Peyer's patch (tissue), 4 donors: ENCODE measurements at places on chromosomes 2 and 18. TPM values are rescaled to one million over a fixed set of nuclear protein-coding genes. Genes with fewer than 3 reads are reported as not detected.

DNA sequence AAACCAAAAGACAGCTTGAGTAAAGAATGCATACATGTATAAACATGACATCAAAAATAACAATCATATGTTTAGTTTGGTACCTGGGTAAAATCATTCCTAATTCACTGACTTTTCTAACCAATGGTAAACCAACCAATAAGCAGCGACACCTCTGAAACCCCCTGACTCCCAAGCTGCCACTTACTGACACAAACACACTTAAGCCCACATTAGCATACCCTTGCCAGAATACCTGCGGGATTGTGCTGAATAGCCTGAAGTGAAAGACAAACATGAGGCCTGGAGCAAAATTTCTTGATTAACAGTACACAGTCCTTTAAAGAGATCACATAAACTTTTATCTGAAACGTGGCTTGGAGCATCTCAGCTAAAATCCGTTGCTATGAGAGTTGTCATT, 902.9 kb downstream of the TMEM182 start:
- no peaks in the 10 kb centered on the region for H3K36me3 ChIP-seq
- no peaks in the 10 kb centered on the region for H3K4me1 ChIP-seq
- H3K27ac ChIP-seq, result no peak overlapping the region
- no peaks in the 10 kb centered on the region for H3K27me3 ChIP-seq
- no peak for DNase-seq

UGP2 gene
- 92.9 TPM for total RNA-seq

- no peak overlapping the region for H3K27ac ChIP-seq
- DNase-seq, result no peak
- H3K36me3 ChIP-seq, result no peaks in the 10 kb centered on the region
- H3K4me3 ChIP-seq, result no peak overlapping the region
- H3K27me3 ChIP-seq, result no peaks in the 10 kb centered on the region
- no peaks in the 10 kb centered on the region for H3K4me1 ChIP-seq
These were observed 636.8 kb downstream of the ADCYAP1 start for GRCh38 chr18:1541478-1541877.

DNA sequence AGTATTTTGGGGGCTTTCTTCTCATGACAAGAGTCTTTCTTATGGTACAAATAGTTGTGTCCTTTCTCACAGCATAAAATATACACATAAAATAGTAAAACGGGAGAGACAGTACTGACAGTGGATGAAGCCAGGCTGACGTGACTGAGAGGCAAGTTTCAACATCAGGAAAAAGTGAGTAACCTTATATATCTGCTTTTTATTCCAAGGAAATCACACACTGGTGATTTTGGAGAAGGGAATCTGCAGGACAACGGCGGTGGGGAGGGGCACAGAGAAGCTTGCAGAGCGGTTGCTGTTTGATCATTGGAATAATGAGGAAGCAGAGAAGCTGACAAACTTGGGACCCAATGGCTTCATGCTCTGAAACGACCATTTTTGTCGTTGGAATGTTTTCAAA, 130.6 kb upstream of the ZNF236 start:
- no peaks in the 10 kb centered on the region for H3K27me3 ChIP-seq
- no peak overlapping the region for H3K27ac ChIP-seq
- no peak overlapping the region for H3K4me3 ChIP-seq
- peak; percentile 10 for DNase-seq
- H3K36me3 ChIP-seq, result no peaks in the 10 kb centered on the region

IL1A gene
- not detected for total RNA-seq

GRCh38 chr18:5476961-5477800, 66.6 kb downstream of the EPB41L3 start:
- no peak for DNase-seq
- no peaks in the 10 kb centered on the region for H3K36me3 ChIP-seq
- no peak overlapping the region for H3K4me3 ChIP-seq
- H3K27me3 ChIP-seq, result no peaks in the 10 kb centered on the region

GRCh38 chr2:159497847-159498246, 118.5 kb downstream of the BAZ2B start:
- no peaks in the 10 kb centered on the region for H3K27me3 ChIP-seq
- no peaks in the 10 kb centered on the region for H3K4me1 ChIP-seq
- no peaks in the 10 kb centered on the region for H3K36me3 ChIP-seq
- DNase-seq, result no peak

AQP12A gene
- total RNA-seq, result not detected

- no peaks in the 10 kb centered on the region for H3K27me3 ChIP-seq
- no peak overlapping the region for H3K4me3 ChIP-seq
These were observed 41.5 kb downstream of the PMAIP1 start for GRCh38 chr18:59941331-59941730.

FRZB gene
- 3.0 TPM for total RNA-seq

FOXI3 gene
- not detected for total RNA-seq

DNA sequence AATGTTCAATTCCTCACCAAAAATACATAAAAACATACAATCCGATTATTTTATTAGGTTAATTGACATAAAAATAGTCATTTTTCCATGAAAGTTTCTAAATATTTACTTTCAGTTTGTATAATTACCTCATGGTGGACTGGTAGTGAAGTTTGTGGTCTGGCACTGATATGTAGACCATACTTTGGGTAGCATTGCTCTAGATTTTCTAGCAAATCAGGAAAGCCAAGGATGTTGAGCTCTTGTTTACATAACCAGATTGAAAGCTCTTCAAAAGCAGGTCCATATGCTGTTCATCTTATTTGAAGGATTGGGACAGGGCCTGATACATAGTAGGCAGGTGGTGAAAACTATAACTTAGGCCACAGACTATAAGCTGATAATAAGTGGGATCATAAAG, 61.8 kb downstream of the COMMD1 start:
- H3K27ac ChIP-seq, result no peak overlapping the region
- H3K4me1 ChIP-seq, result no peaks in the 10 kb centered on the region
- DNase-seq, result no peak
- H3K27me3 ChIP-seq, result no peaks in the 10 kb centered on the region
- H3K36me3 ChIP-seq, result no peaks in the 10 kb centered on the region
- H3K4me3 ChIP-seq, result no peak overlapping the region

GRCh38 chr2:100513650-100514049, 43.4 kb downstream of the NMS start:
- H3K4me3 ChIP-seq, result no peak overlapping the region
- no peaks in the 10 kb centered on the region for H3K36me3 ChIP-seq
- no peak overlapping the region for H3K27ac ChIP-seq
- DNase-seq, result no peak
- H3K27me3 ChIP-seq, result no peaks in the 10 kb centered on the region

DNA sequence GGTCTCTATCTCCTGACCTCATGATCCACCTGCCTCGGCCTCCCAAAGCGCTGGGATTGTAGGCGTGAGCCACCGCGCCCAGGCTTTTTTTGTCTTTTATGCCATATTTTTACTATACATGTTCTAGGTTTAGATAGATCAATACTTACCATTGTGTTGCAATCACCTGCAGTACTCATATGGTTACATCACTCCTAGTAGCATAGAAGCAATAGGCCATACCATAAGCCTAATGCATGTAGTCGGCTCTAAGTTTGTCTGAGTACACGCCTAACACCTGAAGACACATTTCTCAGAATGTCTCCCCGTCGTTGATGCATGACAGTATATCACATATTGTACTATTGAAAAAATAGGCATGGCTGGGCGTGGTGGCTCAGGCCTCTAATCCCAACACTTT, 27.1 kb upstream of the TGIF1 start:
- H3K4me1 ChIP-seq, result no peaks in the 10 kb centered on the region
- DNase-seq, result no peak
- no peaks in the 10 kb centered on the region for H3K27me3 ChIP-seq
- H3K4me3 ChIP-seq, result no peak overlapping the region
- H3K27ac ChIP-seq, result no peak overlapping the region

DNA sequence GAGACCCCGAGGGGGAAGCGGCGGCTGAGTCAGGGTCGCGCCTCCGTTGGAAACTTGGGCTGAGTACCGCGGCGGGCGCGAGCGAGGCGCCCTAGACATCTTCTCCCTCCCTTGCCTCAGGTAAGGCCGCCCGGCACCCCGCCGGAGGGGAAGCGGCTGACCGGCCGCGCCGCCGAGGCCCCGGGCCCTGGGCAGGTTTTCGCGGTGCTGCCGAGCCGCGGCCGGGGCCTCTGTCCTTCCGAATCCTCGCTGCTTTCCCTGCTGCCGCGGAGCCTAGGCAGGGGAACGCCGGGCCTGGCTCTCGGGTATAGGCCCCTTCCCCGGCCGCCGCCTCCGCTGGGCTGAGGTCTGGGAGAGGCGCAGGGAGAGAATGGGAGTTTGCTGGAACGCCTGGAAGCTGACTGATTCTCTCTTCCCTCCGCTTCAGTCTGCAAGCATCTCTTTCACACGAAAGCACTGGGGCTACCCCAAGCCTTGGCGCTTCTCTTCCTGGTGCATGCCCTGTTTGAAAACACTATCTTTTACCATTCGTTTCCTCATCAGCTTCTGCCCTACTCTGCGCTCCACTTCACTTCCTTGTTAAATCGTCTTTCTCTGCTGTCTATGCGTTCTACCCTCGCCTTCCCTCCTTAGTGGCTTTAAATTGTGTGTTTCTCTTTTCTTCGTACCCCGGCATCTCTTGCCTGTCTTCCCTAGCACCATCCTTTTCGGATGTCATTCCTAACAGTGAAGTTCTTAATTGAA, 652 bp downstream of the PPM1B start:
- H3K4me3 ChIP-seq, result peak overlapping the region; percentile 78
- DNase-seq, result peak; percentile 73
- H3K4me1 ChIP-seq, result no peaks in the 10 kb centered on the region
- peak overlapping the region; percentile 97 for H3K27ac ChIP-seq
- no peaks in the 10 kb centered on the region for H3K36me3 ChIP-seq

GCKR gene
- total RNA-seq, result not detected

SERPINB4 gene
- total RNA-seq, result not detected

SGO2 gene
- total RNA-seq, result 10.0 TPM

GRCh38 chr2:176158855-176159662, 2.0 kb downstream of the HOXD3 start:
- H3K4me3 ChIP-seq, result no peak overlapping the region
- H3K4me1 ChIP-seq, result no peaks in the 10 kb centered on the region
- H3K36me3 ChIP-seq, result no peaks in the 10 kb centered on the region
- no peaks in the 10 kb centered on the region for H3K27me3 ChIP-seq

NMUR1 gene
- 0.53 TPM for total RNA-seq

RAB6C gene
- total RNA-seq, result not detected

DNA sequence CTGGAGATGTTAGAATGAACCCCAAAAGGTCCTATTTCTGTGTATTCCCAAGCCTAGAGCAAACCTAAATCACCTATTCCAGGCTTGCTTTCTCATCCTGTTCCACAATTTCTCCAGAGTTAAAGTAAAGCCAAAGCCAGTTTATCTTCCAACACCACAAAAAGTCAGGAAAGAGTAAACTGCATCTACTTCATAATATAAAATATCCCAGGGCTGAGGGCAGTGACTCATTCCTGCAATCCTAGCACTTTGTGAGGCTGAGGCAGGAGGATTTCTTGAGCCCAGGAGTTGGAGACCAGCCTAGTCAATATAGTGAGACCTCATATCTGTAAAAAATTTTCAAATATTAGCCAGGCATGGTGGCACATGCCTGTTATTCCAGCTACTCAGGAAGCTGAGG, 241.4 kb downstream of the CDH20 start:
- H3K27me3 ChIP-seq, result no peaks in the 10 kb centered on the region
- no peak for DNase-seq
- no peaks in the 10 kb centered on the region for H3K36me3 ChIP-seq
- no peak overlapping the region for H3K27ac ChIP-seq
- H3K4me1 ChIP-seq, result no peaks in the 10 kb centered on the region
- H3K4me3 ChIP-seq, result no peak overlapping the region

C1QL2 gene
- not detected for total RNA-seq

GRCh38 chr2:162506706-162507105, 162.8 kb downstream of the GCA start:
- H3K4me3 ChIP-seq, result no peak overlapping the region
- no peak for DNase-seq
- H3K4me1 ChIP-seq, result no peaks in the 10 kb centered on the region

CNGA3 gene
- 1.7 TPM for total RNA-seq

- DNase-seq, result no peak
- H3K4me1 ChIP-seq, result peaks cover 11% of the 10 kb centered on the region
- H3K4me3 ChIP-seq, result no peak overlapping the region
- H3K27me3 ChIP-seq, result no peaks in the 10 kb centered on the region
These were observed 37.5 kb downstream of the VPS54 start for GRCh38 chr2:63981702-63982103.

APCDD1 gene
- 18.2 TPM for total RNA-seq

DNA sequence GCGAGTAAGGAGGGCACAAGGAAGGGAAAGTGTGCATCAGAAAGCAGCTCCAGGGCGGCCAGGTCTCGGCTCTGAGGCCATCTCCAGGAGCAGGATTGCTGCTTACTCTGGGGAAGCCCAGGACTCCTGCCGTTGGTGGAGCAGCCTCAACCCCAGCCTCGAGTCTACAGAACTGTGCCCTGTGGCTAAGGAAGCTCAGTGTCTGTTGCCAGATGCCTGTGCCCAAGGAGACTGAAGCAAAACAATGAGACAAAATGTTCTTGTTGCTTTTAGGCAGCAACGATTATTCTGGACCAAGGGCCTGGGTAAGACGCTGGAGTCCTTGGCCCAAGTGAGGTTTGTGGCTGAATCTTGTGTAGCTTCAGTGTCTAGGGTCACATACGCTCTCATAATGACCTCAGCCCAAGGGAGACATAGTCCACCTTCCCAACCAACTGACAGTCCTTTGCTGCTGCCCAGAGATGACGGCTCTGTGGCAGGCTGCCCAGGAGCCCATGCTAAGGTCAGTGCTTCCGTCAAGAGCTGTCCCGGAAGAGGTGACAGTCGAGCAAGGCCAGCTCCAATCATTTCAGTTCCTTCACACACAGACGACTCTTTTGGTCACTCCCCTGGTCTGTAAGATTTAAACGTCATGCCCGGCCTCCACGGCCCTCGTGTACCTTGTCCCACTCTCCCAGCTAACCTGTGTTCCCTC, 223.8 kb downstream of the TTC32 start:
- H3K27me3 ChIP-seq, result no peaks in the 10 kb centered on the region
- DNase-seq, result no peak
- H3K4me1 ChIP-seq, result no peaks in the 10 kb centered on the region
- H3K36me3 ChIP-seq, result no peaks in the 10 kb centered on the region
- no peak overlapping the region for H3K4me3 ChIP-seq

DNA sequence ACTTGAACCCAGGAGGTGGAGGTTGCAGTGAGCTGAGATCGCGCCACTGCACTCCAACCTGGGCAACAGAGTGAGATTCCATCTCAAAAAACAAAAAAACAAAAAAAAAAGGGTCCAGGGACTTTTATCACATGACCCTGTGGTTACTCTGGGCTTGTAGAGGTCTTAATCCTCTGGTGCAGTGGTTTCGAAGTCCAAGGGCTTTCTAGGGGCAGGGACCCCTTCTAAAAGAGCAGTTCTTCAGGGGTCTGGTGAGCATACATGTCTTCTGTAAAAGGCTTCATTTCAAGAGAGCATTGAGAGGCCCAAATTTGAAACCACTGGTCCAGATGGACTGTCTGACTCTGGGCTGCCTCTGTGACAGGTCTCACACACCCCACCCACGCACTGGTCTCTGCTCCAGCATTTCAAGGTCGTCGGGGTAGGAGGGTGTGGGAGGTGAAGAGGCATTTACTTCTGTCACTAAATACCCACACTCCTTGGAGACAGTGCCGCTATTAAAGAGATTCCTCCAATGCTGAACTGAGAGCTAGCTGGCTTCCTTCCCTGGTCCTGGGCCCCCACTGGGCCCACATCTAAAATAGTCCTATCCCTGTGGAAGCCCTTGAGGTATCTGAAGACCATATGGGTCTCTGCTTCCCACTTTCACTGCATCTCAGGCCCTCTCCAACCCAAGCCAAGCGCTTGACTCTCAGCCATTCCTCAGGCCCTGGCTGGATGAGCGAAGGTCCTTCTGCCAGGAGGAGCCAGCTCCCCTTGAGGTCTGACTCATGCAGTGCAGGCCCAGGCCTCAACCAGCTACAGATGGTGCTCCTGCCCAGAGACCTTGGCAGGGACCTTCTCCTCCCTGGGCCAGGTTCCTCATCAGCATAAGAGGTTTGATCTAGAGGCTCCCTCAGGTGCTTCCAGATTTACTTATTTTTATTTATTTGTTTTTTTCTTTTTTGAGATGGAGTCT, 44.8 kb downstream of the PAX8 start:
- no peak overlapping the region for H3K27ac ChIP-seq
- H3K4me3 ChIP-seq, result no peak overlapping the region
- no peaks in the 10 kb centered on the region for H3K36me3 ChIP-seq
- H3K4me1 ChIP-seq, result peaks cover 13% of the 10 kb centered on the region

VWA3B gene
- total RNA-seq, result not detected
